Spinal cord (tissue), 10 donors: ENCODE measurements at places on chromosomes 4 and X. TPM values are rescaled to one million over a fixed set of nuclear protein-coding genes. Genes with fewer than 3 reads are reported as not detected.
A peak's percentile ranks its signal among the peaks of the same experiment; 100 is the strongest.

The CFAP47 gene
- 10.9 TPM for total RNA-seq

The ADAMTS3 gene
- total RNA-seq = 16.9 TPM

- peak; percentile 70 for DNase-seq
Observed at GRCh38 chr4:116055857-116056827, 942.7 kb upstream of the NDST4 start.

The SHROOM3 gene
- total RNA-seq = 23.3 TPM

DNA sequence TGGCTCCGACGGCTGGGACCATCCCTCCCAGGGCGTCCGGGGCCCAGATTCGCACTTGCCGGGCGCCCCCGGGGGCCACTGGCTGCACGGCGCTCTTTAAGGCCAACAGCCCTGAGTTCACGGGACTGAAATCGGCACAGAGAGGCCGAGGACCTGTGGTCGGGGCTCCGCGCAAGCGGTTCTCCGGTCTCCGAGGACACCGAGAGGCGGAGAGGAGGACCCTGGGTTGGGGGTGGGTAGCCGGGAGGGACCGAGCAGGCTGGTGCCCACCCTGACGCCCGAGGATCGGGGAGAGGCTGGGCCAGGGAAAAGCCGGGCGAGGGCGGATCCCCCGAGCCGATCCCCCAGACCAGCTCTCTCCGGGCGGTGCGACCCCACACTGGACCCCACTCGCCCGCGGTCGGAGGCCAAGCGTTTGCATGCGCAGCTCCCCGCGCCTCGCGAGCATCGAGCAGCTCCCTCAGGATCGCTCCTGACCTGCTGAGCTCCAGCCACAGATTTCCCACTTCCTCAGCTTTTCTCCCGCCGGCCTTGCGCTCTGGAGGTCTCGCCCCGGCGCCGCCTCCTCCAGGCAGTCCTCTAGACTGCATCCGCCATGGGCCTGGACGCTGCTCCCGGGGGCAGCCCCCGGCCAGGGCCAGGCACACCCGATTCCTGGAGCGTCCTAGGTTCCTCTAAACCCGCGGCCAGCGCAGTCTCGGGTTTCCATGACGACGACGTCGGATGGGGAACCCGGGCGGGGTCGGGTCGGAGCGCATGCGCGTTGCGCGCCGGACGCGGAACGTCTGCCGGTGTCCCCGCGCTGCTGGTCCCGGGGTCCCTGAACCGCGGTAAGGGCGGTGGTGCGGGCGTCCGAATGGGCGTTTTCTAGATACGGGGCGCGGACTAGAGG lies 17.6 kb upstream of the NAT8L start:
- peak; percentile 72 for DNase-seq

The SSX3 gene
- total RNA-seq = not detected

The FABP2 gene
- total RNA-seq = not detected

DNA sequence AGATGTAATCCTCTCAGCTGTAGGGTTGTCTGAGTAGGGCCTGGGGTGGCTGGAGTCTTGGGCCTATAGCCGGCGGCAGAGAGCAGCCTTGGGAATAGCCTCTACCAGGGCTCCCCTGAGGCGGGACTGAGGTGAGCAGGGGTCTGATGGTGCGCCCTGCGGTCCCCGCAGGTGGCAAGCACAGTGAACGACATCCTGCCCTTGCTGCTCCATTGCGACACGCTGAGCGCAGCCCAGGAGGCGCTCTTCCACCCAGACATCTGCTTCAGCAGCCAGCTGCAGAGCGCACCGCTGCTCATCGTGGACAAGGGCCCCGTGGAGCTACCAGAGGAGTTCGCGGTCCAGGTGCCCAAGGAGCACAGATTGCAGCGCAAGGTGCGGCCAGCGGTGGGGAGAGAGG lies 317.0 kb downstream of the ADGRL3 start:
- DNase-seq = no peak
